ENCODE measurements at places on chromosomes 5 and 9. TPM values are rescaled to one million over a fixed set of nuclear protein-coding genes. Genes with fewer than 3 reads are reported as not detected.
A peak's percentile ranks its signal among the peaks of the same experiment; 100 is the strongest.

- no peak for DNase-seq
Measured at GRCh38 chr5:126444137-126444536, 20.9 kb downstream of the GRAMD2B start.

DNA sequence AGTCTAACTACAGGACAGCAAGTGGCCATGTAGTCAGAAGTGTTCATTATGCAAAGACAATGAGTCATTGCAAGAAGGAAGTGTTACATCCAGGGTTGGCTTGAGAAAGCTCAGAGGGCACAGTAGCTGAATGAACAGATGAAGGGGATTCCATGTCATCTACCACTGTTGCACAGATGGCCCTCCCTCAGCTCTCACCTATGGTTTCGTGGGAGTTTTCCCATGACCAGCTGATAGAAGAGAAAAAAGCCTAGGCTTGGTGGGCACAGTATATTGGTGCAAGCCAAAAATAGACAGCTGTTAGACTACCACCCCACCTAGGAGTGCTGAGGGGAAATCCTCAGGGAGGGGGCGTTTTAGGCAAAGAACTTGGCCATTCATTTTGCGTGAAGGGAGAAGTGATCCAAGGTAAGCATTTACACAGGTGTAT is 217.0 kb downstream of the DMRT2 start:
- no peak for DNase-seq

THBS4 gene
- total RNA-seq: 1.5 TPM

DNA sequence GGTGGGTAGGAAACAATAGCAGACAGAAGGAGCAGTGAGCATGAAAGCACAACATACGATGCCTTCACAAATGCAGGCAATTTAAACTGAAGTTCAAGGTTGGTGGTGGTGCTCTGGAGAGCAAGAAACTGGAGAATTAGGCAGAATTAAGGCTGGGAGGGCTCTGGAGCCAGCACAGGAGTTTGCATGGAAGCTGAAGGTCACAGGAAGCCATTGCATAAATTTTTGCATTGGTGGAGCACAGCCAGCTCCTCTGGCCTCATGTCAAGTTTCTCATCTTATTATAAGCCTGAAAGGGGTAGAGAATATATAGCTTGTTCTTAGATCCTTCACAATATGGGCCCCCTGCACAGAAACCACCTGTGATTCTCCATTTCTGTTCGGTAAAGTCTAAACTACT is 207.4 kb downstream of the PAPPA start:
- DNase-seq: peak; percentile 25

DNA sequence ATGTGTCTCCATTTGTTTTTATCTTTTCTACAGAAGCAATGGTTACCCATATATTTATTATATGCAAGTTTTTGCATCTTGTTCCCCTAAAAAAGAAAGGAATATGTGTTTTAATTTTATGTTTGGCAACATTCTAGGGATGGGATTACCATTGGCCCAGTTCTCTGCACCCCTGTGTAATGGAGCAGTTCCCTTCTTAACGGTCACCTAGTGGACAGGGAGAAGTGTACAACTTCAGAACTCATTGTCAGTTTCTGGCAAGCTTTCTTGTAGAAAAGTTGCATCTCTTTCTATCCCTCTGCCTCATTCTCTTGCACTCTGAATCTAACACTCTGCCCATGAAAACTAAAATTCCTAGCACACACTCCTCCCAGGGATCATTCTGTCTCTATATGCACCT is 78.2 kb downstream of the DOCK8 start:
- DNase-seq: no peak

- no peak for DNase-seq
Measured at GRCh38 chr9:93708289-93708986, 132.1 kb downstream of the PHF2 start.

DNA sequence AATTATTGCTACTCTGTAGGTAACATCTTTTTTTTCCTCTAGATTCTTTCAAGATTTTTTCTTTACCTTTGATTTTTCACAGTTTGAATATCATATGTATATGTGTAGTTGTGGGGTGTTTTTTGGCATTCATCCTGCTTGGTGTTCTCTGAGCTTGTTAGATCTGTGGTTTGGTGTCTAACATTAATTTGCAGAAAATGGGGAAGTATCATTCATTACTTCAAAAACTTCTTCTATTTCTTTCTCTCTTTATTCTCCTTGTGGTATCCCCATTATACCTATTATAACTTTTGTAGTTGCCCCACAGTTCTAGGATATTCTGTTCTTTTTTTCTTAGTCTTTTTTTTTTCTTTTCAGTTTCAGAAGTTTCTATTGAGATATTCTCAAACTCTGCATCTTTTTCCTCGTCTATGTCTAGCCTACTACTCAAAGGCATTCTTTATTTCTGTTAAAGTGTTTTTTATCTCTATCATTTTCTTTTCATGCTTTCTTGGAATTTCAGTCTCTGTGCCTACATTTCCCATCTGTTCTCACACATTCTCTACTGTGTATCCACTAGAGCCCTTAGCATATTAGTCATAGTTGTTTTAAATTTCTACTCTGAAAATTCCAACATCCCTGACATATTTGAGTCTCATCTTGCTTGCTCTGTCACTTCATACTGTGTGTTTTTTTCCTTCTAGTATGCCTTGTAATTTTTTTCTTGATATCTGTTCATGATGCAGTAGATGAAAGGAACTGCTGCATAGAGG is 60.1 kb upstream of the GNA14 start:
- peak; percentile 45 for DNase-seq

- no peak for DNase-seq
Measured at GRCh38 chr9:121328876-121329681, 41.0 kb downstream of the STOM start.

SKIC3 gene
- 163 TPM for total RNA-seq

DNA sequence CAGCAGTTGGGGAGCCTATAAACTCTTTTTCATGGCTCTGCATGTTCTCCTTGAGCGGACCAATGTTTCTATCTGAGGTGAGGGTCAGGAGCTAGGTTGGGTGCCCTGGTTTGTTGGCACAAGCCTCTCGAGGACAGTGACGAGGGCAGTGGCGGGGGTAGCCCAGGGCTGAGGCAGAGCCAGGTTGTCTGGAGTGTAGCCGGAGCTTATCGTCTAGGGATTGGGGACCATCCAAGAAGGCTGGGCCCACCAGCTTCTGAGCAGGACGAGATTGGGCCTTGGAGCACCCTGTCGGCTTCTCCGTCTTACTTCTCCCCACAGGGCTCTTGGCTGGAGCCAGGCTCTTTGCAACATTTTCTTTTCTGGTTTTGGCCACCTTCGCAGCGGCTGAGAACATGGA is 13.2 kb upstream of the CCL21 start:
- no peak for DNase-seq

DNA sequence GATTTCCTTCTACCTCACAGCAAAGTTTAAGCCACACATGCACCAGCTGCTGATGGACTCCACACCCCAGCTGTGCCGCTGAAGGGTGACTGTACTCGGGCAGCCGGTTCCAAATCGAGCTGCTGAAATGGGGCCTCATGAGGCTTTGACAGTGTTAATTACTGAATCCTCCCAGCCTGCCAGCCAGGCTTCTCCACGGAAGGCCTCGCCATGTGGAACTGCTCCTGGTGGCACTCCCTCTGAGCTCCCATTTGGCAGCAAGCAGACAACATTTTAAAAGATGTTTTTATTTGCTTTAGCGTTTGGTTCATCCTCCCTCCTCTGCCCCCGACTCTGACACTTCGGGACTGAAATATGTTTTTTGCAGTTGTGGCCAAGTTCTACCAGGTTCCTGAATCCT is 479.4 kb upstream of the MPDZ start:
- DNase-seq: no peak

Data from fibroblast of the aortic adventitia (primary cell).